ENCODE measurements at places on chromosomes 6 and 20. TPM values are rescaled to one million over a fixed set of nuclear protein-coding genes. Genes with fewer than 3 reads are reported as not detected.

- DNase-seq: no peak
These were observed 2.3 kb upstream of the RAMACL start for GRCh38 chr6:166588691-166589336.

- no peak for DNase-seq
These were observed 257.8 kb upstream of the KCNQ5 start for GRCh38 chr6:72363844-72364740.

DNA sequence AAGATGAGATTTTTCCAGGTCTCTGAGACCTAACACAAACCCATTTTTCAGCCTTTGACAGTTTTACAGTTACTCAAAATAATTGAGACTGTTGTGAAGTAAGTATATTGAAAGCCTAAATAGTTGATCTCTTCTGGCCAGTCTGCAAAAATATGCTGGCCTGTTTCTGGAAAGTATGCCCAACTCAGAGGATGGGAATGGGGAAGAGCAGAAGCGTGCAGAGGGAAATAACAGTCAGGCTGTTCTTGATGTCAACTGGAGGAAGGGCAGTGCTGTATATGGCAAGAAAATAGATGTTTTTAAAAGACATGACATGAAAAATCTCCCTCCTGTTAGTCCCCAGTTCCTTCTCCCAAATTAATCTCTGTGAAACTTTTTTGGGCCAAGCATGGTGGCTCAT is 3.8 kb downstream of the GID8 start:
- no peak for DNase-seq

DNA sequence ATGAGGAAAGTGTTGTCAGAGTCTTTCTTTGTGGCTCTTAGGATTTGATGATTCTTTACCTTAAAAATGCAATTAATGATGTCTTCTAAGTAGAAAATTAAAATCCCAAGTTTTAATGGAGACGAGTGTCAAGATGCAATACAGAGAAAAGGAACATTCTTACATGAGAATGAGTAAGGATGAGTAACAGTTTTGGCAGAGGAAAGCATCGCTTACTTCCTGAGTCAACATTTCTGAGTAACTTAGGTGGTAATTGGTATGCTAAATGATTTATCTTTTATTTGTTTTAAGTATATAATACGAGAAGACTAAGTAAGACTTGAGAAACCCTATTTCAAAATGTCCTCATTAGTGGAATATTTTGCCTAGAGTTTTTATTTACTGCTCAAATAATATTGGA is 101.3 kb downstream of the RTN4IP1 start:
- DNase-seq: no peak

C6orf132 gene
- 3.1 TPM for total RNA-seq

DNA sequence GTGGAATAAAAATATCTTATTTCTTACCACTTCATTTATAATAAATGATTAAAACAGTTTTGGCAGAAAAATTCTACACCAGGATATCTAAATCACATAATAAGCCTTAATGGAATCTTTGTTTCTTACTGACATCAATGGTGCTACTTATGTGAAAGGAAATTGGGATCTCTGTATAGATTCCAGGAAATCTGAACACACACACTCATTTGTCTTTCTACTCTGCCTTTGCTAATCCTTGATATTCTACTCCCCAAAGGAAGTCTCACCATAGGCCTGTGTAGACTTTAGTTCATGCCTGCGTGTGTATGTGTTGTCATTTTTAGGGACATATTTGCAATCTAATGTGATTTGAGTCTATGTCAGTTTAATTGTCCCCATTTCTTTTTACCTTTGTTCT is 7.9 kb downstream of the ADGRB3 start:
- no peak for DNase-seq

DNA sequence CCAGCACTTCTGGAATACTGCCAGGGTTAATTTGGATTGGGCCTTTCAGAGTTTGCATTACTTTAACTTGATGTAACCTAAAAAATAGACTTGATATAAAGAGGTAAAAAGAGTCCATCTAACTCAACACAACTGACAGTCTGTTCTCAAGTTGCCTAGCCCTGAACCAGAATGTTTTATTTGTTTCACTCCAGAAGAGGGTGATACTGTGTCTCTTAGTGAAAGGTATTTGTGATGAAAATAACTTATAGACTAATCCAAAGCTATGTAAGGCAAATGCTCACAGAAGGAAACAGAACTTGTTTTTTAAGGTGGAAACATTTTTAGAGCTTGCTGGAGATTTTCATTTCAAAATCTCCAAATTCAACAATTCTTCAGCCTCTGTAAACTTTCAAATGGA is 469.1 kb upstream of the RUNX2 start:
- no peak for DNase-seq

HAO1 gene
- total RNA-seq: not detected
